Renal cortical epithelial cell (primary cell): ENCODE measurements at places on chromosomes 11 and 22. TPM values are rescaled to one million over a fixed set of nuclear protein-coding genes. Genes with fewer than 3 reads are reported as not detected.

DNA sequence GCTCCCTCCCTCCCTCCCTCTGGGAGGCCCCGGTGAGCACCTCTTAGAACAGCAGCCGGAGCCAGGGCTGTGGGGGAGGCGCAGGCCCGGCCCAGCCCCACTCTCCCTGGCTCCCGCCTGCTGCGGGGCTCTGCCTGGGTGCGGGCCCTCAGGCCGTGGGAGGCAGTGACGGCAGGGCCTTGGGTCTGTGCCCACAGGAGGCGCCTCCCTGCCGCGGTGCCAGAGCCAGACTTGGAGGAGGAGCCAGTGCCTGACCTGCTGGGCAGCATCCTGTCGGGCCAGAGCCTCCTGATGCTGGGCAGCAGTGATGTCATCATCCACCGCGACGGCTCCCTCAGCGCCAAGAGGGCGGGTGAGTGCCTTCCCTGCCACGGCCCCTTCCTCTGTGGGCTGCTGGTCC is 9.5 kb downstream of the IRF7 start:
- DNase-seq: peak; percentile 4

DNA sequence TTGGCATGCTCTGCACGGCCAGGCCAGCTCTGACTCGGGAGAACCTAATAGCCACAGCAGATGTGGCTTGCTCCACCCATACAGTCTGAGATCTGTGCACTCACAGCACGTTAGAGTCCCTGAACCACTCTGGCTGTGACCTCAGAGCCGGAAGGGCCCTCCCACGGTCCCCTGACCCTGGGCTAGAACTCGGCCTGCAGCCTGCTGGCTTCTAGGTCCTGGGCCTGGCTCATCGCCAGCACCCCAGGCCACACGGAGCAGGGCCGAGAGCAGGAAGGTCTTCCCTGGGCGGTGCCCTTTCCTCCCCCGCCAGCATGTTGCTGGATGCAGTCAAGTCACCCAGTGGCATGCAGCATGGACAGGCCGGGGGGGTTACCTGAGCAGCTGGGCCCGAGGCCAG is 35.3 kb upstream of the TTLL12 start:
- no peak for DNase-seq

DNA sequence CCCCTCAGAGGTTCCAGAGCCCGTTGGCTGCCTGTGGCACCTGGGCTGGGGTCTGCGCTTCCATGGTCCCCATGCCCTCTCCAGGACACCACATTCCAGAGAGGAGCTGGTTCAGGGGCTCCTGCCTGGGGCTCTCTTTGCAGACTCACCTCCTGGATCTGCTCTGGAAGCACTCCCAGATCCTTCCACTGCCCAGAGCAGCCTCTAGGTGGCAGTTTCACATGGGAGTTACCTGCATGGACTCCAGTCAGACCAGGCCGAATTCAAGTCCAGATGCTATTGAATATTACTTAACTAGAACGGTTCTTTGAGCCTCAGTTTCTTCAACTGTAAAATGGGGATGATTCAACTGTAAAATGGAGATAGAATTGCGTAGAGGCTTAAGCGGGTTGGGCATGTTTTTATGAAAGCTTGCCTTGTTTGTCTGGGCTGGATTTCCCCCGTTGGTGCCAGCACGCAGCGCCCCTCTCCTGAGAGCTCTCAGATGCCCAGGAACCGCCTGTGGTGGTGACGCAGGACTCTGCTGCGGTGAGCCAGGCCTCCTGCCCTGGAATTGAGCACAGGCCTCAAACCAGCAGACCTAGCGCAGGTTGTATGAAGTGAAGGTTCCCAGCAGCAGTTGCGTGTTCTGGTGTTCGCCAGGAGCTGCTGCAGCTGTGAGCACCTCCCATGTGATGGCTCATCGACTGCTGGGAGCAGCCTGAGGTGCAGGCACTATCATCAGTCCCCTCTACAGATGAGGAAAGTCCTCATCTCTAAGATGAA is 44.2 kb downstream of the LMO1 start:
- DNase-seq: peak; percentile 63

DNA sequence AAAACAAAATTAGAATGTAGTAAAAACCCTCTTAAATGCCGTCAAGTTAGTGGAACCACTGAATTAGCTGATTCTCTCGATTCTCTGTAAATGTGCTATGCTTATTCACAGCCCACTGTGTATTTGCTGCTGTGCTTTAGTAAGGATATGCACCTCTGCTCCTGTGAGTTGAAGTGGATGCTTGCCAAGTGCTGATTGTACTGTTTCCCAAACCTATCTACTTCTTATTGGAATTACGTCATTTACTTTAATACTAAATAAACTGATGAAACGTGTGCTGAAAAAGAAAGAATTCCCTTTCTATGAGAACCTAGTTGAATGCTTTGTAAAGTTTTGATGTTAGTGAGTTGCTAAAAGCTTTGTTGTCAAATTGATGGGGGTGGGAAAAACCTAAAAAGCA is 158.4 kb downstream of the LRRC4C start:
- peak; percentile 28 for DNase-seq

GRCh38 chr22:23831781-23832180 is 7.0 kb downstream of the DERL3 start:
- no peak for DNase-seq

GRCh38 chr11:117144477-117145392 is 648 bp downstream of the PAFAH1B2 start:
- DNase-seq: peak; percentile 77

DNA sequence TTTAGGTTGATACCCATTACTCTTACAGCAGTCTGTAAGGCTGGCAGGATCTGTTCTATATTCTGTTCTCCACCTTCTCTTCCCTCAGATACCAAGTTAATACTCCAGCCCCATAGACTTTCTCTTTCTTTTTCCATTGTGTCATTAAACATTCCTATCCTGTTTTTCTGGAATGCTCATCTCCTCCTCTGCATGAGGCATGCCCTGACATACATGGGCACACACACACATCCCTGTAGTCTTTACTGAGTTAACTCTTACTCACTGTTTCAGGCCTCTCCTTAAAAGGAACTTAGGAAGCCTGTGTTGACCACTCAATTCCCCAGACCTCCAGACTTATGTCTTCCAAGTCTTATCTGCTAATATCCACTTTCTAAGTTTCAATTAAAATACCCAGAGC is 476.8 kb downstream of the METTL15 start:
- peak; percentile 32 for DNase-seq

- no peak for DNase-seq
Observed at GRCh38 chr11:22180131-22180530, 12.8 kb upstream of the ANO5 start.

DNA sequence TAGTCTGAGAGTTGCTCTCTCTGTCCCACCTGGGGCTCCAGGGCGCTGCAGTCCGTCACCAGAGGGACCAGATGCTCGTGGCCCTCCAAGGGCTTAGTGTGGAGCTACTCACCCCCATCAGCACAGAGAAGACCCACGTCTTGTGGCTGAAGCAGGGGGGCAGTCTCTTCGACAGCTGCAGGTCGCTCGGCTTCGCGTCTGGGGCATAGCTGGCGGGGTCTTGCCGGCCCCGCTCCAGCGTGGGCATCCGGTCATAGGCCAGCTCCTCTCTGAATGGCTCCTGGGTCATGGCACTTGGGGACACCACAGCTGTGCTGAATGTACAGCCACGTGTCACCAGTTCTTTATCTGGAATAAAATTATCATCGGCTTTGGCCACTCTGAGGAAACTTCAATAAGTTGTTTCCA is 608 bp downstream of the MLC1 start:
- no peak for DNase-seq

DNA sequence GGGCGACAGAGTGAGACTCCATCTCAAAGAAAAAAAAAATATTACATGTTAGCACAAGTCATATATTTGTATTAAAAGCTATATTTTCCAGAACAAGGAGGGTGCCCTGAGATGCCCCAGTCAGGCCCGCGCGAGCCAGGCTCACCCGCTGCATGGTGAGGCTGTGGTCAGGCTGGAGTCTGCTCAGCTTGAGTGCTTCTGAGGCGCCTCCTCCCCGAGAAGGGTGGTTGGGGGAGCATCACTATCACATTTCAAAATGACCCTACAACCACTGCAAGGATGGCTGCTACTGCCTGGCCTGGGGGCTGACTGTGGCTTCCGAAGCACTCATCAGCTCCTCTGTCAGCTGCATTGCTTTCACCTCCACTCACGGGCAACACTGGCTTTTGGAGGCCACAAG is 77.1 kb downstream of the SCUBE1 start:
- DNase-seq: no peak

GRCh38 chr11:15072551-15073143 is 746 bp upstream of the CALCB start:
- DNase-seq: no peak

DNA sequence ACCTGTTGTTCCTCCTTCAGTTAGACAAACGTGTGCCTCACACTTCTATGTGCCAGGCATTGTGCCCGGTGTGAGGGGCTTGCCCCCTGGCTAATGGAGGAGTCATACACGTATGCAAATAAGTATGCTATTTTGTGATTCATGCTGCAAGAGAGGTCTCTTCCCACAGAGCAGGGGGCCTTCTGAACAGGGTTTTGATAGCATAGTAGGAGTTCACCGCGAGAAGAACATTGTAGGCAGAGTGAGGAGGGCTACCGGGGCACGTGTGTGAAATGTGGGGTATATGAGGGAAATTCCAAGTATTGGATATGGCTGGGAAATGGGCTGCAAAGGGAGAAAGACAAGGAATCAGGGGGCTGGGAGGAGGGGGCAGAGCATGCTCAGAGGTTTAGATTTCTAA is 84.5 kb downstream of the NECTIN1 start:
- no peak for DNase-seq

DNA sequence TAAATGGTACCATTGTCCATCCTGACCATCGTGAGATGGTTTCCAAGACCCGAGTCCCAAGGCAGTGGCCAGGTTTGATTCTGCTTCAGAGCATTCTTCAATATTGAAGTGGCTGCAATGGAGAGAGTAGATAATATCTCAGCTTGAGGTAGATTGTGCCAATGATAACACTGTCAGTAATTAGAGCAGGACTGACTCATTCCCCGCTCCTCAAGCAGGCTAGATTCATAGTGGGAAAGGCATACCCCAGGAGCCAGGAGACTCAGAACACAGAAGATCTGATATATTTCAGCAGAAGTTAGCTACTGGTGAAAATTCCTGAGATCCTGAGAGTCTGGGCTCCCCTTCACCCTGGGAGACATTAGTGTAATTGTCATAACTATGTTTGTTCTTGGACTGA is 55.6 kb upstream of the LARGE1 start:
- peak; percentile 11 for DNase-seq

DNA sequence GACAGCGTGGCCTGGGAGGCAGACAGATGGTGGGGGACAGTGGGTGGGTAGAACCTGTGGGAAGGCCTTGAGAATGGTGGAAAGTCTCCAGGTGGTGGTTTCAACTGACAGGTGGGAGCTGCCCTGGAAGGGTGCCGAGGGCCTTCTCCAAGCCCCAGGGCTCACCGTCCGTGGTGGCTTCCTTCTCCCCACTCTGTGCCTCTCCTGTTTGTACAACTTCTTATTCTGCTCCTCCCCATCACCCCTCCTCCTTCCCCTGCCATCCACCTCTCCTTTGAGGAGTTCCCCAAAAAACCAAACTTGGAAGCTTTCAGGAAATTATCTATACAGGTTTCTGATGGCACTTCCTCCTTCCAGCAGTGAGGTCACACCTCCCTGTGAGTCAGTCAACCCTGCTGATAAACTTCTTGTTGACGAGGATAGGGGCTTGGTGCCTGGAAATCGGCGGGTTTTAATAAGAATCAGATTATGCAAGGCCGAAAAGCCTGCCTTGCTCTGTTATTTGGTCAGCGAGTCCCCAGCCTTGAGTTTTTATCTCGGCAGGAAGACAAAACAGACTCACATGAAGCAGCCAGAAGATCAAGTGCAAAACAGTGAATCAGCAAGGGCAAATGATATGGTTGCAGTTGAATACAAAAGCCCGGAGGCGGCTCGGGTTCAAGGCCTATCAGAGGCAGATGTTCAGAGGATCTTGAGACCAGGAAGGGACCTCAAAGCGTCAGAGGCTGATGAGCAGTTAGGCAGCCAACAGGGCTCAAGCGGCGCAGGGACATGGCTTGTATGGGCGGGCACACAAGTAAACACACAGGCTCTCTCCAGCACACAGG is 9.5 kb upstream of the ST3GAL4 start:
- no peak for DNase-seq

DNA sequence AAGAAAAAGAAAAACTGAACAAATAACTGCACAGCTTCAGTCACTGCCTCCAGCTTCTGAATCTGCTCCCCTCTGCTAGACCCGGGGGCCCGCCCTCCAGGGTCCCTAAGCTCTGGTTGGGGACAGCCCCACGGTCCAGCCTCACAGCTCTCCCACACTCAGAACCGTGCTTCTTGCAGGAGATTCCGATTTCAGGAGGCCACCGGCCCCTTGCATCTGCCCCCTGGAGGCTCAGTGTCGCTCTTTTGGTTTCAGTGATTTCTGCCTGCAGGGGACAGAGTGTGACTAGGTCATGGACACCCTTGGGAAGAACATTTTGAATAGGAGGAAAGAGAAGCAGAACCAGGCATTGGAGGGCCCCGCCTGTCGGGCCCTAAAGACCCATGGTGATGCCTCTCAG is 23.1 kb upstream of the RPS3 start:
- no peak for DNase-seq

DNA sequence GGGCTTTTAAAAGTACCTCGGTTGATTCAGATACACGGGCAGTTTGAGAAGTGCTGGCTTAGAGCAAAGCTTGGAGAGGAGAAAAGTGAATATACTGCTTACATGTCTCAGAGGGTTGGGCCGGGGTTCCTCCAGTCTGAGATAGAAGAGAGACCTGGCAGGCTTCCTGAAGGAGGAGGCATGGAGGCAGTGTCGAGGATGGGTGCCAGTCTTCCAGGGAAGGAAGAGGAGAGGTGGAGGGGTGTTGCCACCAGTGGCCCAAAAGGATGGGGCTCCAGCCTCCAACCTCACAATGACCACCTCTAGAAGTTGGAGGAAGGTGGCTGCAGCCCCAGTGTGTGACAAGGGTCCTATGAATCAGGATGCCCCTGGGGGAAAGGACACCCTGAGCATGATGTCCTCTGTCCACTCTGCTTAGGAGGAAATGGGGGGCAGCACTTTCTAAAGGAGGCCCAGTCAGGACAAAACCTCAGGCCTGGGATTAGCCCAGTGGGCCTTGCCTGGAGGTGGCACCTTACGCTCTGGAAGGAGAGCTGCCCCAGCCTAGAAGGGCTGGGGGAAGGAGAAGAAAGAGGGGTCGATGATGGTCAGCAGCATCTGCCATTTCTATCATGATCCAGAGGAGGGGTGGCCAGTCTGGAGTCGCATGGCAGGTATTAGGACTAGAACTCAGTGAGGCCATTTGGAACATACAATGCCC is 65.2 kb downstream of the CD82 start:
- no peak for DNase-seq

DNA sequence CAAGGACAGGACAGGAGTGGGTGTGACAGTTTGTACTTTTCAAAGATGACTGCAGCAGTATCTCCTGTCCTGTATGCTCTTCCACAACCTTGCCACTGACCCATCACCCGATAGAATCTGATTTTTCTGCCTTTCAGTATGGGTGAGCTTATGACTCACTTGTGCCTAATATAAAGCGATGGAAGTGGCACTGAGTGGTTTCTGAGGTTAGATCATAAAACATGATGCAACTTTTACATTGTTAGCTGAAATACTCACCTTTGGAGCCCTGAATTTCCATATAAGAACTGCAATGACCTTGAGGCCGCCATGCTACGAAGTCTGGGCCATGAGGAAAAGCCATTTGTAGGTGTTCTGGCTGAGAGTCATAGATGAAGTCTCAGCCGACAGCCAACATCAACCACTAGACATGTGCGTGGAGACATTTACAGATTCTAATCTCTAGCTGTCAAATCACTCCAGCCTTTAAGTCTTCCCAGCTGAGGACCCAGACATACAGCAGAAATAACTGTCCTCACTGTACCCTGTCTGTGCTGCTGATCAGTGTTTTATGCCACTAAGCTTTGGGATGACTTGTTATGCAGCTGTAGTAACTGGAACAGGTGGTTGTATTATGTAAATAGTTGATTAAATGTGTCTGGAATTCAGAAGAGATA is 105.9 kb upstream of the ARHGAP20 start:
- DNase-seq: peak; percentile 80

The DBX1 gene
- total RNA-seq: not detected in 2 replicates

The STX5 gene
- 23.1 and 38.8 TPM in 2 replicates for total RNA-seq

The PRG3 gene
- total RNA-seq: not detected in 2 replicates

The A4GALT gene
- total RNA-seq: 23.8 and 64.8 TPM in 2 replicates
